ENCODE measurements at places on chromosomes 12 and 14.

GRCh38 chr14:91265404-91265803 lies 20.9 kb upstream of the GPR68 start:
- no peak for DNase-seq

DNA sequence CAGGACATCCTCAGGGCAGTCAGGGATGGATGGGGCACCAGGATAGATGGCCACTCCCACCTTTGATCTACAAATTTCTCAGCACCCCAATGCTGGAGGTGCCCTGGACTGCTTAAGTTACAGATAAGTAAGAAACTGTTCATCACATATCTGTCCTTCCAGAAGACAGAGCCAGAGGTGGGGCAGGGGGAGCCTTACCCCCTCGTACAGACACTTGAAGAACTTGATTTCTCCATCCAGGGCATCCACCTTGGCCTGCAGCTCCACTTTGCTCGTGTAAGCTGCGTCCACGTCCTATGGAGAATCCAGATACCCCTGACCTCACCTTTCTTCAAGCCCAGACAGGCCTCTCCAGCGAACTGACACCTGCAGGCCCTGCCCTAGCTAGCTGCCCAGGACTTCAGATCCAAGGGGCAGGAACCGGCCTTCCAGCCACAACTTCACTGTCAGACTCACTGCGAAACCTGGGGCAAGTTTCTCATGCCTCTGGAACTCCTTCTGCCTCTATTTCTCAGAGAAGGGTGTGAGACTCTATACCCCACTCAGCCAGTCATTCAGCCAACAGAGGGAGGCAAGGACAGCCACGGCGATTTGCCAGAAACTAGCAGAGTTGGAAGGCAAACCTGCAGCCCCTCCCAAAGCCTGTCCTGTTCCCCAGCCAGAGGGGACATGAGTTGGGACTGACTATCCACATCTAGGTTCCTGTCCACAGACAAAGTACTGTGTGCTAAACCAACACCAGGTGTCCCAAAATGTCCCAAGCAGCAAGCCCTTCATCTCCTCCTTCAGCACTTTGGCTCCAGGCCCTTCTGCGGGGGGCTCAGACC lies 3.8 kb downstream of the KRT73 start:
- DNase-seq, result no peak

DNA sequence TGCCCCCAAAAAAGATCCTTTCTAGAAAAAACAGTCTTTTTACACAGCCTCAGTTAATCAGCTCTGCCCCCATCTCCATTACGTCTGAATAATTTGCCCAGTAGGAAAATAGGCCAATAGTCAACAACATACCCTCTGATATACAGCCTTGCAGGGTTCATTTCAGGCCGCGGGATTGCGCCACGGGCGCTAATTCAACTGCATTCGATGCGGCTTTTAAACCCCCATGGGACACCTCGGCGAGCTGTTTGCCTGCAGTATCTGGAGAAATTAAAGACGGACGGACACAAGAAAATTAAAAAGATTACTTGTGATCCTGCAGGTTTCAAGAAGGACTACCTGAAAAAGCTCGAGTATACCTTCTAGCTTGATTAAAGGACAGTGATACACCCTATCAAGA lies 36.1 kb downstream of the ERP29 start:
- DNase-seq, result no peak

- no peak for DNase-seq
These were observed 180.3 kb downstream of the ADGRD1 start for GRCh38 chr12:131133994-131134393.

- DNase-seq, result no peak
These were observed 83.7 kb downstream of the SSPN start for GRCh38 chr12:26279091-26279490.

DNA sequence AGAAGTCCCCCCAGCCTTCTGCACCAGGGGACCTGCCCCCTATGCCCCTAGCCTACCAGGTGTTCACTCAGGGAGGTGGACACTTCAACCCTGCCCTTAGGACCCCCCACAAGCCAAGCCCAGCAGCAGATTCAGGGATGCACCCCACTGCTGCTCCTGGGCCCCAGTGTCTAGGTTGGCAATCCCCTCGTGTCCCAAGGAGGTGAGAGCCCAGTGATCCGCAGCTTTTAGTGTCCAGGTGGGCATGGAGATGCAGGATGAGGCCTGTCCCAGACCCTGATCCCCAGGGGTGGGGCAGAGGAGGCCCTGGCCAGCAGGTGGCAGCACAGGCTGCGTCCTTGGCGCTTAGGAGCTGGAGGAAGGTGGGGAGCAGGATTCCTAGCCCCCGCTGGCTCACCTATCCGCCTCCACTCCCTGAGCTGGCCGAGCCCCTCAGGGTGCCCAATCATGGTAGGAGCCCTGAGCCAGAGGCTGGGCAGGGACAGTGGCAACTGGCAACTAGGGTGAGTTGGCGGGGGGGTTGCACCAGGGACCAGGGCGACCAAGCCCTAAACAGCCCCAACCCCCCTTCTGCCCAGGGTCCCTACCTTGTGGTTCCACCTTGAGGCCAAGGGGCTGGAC lies 4.1 kb downstream of the CKB start:
- DNase-seq, result peak; percentile 94
